ENCODE measurements at places on chromosomes 5 and 9.

DNA sequence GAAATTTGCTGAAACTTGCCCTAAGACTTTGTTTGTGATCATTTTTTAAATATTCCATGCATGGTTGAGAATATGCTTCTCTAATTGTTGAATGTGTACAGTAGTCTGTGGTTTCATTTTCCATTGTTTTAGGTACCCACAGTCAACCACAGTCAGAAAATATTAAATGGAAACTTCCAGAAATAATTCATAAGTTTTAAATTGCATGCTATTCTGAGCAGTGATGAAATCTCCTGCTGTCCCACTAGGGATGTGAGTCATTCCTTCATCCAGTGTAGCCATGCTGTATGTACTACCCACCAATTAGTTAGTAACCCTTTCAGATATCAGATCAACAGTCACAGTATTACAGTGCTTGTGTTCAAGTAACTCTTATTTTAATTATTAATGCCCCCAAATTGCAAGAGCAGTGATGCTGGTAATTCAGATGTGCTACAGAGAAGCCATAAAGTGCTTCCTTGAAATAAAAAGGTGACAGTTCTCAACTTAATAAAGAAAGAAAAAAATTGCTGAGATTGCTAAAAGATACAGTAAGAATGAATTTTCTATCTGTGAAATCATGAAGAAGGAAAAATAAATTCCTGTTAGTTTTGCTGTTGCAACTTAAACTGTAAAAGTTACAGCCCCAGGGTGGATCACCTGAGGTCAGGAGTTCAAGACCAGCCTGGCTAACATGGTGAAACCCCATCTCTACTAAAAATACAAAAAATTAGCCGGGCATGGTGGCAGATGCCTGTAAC lies 79.9 kb upstream of the FBXL17 start:
- no peak for DNase-seq

GRCh38 chr9:19471737-19472648 lies 63.2 kb downstream of the ACER2 start:
- no peak for DNase-seq

DNA sequence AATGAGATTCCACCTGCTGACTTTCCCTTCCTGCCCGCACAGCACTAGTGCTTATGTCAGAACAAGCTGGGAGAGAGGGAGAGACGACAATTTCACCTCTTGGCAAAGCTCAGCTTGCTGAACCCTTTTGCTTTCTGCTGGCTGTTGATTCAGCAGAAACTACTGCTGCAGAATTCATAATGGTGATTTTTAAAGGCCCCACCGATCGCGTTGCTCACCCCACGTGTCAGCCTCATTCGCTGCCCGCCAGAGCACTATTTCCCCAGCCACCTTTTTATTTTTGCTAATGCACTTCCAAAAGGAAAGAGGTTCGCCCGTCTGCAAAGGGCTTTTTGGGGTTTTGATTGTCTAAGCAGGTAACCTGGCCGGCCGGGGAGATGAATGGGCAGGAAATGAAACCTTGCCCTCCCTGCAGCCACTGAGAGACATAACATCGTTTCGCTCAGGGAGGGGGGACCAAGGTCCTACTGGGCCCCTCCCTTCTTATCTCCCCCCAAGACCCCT lies 1.3 kb downstream of the PPP2R2B start:
- DNase-seq = no peak

GRCh38 chr5:93193431-93194347 lies 387.3 kb downstream of the NR2F1-AS1 start:
- no peak for DNase-seq

DNA sequence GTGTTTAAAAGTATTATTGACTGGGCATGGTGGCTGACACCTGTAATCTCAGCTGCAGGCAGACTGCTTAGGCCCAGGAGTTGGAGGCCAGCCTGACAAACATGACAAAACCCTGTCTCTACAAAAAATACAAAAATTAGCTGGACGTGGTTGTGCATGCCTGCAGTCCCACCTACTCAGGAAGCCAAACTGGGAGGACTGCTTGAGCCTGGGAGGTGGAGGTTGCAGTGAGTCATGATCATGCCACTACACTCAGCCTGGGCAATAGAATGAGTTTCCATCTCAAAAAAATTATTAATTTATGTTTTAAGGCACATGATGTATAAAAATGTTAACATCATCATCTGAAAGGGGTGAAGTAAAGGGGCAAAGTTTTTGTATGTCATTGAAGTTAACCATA lies 49.7 kb upstream of the FNIP1 start:
- DNase-seq = no peak

GRCh38 chr5:128258372-128258771 lies 174.8 kb downstream of the SLC12A2 start:
- DNase-seq = no peak

- no peak for DNase-seq
Observed at GRCh38 chr5:89343666-89344065, 460.7 kb upstream of the MEF2C start.

DNA sequence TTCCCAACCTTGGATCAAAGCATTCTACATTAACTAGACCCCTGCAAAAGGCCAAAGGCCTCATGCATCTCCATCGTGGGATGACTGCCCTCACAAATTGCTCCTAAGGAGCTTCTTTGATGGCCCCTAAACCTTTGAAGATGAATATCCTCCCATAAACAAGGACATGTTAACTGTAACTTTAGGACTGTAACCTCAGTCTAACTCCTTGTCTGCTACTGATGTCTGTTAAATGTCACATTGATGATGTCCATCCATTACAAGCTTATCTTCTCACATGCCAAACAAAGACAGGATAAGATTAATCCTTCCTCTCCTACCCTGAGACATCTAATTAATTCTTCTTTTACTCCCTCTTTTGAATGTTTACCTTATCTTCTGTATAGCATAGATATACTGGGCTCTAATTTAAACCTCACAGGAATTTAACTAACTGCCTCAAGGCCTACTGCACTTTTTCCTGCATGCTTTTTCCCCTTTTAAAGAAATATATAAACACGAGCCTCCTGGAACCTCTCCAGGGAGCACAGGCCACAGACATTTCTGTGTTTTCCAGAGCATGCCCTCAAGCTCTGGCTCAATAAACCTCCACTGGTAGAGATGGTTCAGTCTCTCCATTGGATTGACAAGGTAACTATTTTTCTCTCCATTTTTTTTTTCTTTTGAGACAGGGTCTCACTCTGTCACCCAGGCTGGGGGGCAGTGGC lies 90.6 kb upstream of the SLC25A48 start:
- DNase-seq = no peak

- no peak for DNase-seq
Observed at GRCh38 chr9:114460513-114461199, 44.6 kb downstream of the WHRN start.

DNA sequence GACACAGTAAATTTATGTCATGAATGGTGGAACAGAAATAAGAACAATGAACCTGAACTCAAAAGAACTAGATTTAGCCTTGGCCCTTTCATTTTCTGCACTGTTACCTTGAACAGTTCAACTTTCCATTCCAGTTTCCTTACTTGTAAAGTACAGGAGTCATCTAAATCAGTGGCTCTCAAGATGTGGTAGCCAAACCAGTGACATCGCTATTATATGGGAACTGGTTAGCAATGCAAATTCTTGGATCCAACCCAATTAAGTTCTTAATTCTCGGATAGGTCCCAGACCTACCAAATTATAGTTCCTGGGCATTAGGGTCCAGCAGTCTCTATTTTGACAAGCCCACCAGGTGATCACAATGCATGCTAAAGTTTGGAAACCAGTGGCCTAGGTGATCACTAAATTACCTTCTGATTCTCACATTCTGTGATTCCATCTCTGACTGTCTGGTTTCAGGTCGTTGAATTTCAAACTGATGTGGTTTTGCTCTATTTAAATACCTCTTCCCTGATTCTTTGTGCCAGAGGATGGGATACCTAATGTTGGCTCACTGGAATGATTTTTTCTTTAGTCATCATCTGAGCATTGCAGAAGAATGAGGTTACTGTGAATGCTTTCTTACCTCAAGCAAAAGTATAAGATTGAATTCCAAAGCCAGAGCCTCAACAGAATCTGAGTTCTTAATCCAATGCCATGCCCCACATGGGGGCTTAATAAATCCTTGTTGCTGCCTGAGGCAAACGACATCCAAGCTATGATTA lies 253.8 kb downstream of the ENC1 start:
- no peak for DNase-seq

DNA sequence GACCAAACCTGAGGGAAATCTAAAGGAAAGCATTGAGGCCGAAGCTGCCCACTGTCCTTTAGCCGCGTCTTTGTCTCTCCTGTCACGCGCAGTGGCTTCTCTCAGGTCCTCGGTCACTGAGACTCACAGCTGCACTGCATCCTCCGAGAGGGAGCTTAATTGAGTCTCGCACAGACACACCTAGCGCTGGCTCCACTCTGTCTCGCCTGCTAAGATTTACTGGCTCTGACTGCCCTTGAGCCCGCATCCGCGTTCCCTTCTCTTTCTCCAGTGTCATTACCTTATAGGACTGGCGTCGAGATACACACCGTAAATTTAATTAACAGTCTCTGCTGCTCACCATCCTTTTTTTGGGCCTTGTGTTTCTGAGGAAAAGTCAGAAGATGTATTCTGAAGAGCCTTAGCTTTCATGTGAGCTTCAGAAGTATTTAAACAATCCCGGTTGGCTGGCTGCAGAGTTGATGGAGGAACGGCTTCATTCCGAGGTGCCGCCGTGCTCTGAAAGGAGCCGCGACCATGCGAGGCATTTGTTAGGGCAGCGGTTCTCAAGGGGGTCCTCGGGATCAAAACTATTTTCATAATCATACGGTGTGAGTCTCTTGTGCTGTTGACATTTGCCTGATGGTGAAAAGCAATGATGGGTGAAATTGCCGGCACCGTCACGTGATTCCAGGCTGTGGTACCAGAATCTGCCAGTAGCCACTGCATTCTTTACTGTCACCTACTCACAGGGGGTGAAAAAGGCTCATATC lies 58.3 kb downstream of the GPR107 start:
- no peak for DNase-seq

- DNase-seq = no peak
Observed at GRCh38 chr5:57695706-57696388, 213.2 kb upstream of the ACTBL2 start.

- no peak for DNase-seq
Observed at GRCh38 chr5:121758615-121759014, 93.1 kb upstream of the FTMT start.

DNA sequence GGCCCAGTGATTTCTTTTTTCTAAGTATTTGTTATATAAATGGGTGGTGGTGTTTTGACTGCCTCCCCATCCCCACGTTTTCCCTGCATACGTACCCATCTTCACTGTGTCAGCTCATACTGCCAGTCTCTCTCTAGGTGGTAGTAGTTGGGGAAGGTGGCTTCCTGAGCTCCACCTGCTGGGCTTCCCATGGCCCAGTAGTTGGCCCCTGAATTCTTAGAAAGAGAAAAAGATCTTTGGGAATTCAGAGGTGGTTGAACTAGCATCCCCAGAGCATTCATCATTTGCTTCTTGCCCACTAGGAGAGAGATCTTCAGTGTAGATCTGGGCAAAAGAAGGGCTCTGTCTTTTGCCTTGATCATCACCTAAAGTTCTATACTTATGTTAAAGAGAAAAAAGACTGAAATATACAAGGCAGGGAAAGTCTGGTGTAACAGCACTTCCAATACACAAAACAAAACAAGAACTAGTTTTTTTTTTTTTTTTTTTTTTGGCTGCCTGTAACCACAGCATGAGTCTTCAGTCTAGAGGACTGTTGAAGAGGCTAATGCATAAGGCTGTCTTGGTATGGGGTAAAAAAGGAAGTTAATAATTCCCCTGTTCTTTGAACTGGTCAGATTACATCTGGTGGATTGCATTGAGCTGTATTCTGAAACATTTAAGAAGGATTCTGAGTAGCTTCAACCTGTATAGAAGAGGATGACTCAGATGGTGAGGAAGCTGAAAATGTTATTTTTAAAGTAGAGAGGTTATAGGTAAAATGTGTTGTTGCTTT lies 128.7 kb downstream of the ATG10 start:
- DNase-seq = no peak

DNA sequence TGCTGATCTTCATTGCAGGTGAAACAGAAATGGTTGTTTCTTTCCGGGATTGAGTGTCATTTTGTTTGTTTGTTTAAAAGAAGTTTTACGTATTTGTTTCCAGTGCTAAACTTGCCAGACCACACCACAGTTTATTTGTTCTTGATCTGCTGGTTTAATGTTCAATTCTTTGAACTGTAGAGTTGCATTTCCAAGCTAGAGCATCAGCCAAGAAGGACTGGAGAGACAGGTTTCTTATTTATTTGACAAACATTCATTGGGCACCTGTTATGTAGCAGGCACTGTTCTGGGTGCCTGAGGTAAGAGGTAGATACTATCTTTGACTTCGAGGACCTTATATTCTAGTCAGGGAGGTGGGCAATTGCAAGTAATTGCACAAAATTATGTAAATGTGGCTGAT lies 45.0 kb downstream of the MCCC2 start:
- DNase-seq = no peak

DNA sequence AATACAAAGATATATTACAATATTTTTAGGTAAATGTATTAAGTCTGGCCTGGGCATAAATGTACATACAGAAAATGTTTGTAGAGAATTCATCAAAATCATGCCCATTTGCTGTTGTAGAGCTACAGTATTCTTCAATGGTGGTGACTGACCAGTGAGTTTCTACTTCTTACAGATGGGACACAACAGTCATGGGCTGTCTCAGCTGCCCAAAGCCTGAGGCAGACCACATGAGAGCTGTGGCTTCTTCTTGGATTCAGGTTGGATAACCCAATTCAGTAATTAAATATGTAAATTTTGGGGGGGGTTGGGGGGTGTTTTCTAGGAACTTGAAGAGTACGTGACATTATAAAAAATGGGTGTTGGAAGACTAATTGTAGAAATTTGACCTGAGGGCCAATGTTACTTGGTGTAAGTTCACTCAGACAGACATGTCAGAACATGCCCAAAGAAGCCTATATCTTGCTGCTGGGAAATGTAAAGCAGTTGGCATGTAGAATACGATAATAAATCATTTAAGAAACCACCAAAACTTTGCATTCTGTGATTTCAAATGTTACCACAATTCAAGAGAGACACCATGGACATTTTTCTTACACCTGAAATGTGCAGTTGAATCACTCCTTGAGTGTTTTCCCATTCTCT lies 17.9 kb downstream of the STARD4 start:
- no peak for DNase-seq

- DNase-seq = no peak
Observed at GRCh38 chr9:38130724-38131123, 61.7 kb upstream of the SHB start.

DNA sequence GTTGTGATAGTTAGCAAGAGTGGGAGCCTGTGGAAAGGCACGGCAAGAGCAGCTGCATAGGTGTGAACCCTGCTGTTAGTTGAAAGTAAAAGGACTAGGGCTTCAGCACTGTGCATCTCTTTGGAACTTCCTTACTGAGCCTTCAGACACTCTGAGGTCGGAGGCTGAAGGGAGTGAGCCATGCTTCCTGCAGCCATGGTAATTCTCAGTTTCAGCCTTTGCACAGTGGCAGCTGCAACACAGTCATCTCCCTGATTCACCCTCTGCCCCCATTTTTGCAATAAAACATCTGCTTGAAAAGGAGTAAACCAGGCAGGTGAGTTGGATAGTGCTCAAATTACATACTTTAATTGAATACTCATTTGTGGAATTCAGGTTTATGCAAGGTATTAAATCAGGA lies 6.5 kb upstream of the TLE4 start:
- DNase-seq = no peak
